ENCODE measurements at places on chromosomes 12 and 14. TPM values are rescaled to one million over a fixed set of nuclear protein-coding genes. Genes with fewer than 3 reads are reported as not detected.

SOX5 gene
- 6.6 TPM for total RNA-seq

SERPINA1 gene
- total RNA-seq: not detected

KCNC2 gene
- not detected for total RNA-seq

ASCL1 gene
- not detected for total RNA-seq

SAMD15 gene
- total RNA-seq: 1.7 TPM

PPP4R4 gene
- total RNA-seq: 1.4 TPM
